ENCODE measurements at places on chromosomes 13 and 19.

DNA sequence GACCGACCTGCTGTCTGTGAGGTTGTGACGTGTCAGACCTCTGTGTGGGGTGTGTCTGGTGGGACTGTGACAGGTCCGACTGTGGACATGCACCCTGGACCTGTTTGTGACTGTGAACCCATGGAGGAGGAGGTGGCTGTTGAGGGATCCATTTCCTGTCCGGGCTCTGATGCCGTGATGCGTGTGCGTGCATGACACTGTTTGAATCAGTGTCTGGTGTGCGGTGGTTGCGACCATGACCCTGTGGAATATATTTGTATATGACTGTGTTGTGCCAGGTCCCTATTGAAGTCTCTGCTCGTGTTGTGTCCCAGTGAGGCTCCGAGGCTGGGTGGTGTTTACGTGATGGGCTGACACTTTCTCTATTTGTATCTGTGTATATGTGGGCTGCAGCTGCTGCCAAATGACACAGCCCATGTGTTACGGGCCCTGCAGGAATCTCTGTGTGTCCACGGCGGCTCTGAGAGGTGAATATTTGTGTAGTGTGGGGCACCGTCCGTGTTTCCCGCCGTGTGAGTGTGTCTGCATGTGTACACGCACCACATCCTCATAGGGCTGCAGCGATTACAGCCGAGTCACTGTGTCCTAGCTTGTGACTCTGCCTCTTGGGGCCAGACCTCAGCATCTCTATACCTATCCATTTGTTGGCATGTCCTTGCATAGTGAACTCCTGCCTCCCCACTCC lies 18.3 kb downstream of the CCDC97 start:
- H3K36me3 ChIP-seq = peaks cover 55% of the 10 kb centered on the region
- peak overlapping the region; percentile 64 for H3K27ac ChIP-seq
- peak overlapping the region; percentile 44 for H3K4me3 ChIP-seq
- DNase-seq = no peak
- H3K4me1 ChIP-seq = peaks cover 97% of the 10 kb centered on the region
- no peaks in the 10 kb centered on the region for H3K27me3 ChIP-seq

GRCh38 chr19:45834970-45835369 lies 19.9 kb upstream of the RSPH6A start:
- H3K27ac ChIP-seq = no peak overlapping the region
- H3K36me3 ChIP-seq = peaks cover 86% of the 10 kb centered on the region
- H3K4me3 ChIP-seq = no peak overlapping the region
- H3K4me1 ChIP-seq = no peaks in the 10 kb centered on the region
- no peak for DNase-seq
- H3K27me3 ChIP-seq = no peaks in the 10 kb centered on the region

- no peaks in the 10 kb centered on the region for H3K36me3 ChIP-seq
- no peak within 1 kb of the TSS for H3K27ac ChIP-seq
- H3K4me3 ChIP-seq = no peak within 1 kb of the TSS
- no peaks in the 10 kb centered on the region for H3K27me3 ChIP-seq
Measured at GRCh38 chr19:3480383-3481091, at the start of gene SMIM24. SMIM24 (minus strand) TSS chr19:3480525; CDS start chr19:3480463, 62 bp downstream.

GRCh38 chr19:4375164-4376027 lies 25.0 kb downstream of the SH3GL1 start:
- H3K4me1 ChIP-seq = peaks cover 100% of the 10 kb centered on the region
- H3K4me3 ChIP-seq = no peak overlapping the region
- DNase-seq = no peak

DNA sequence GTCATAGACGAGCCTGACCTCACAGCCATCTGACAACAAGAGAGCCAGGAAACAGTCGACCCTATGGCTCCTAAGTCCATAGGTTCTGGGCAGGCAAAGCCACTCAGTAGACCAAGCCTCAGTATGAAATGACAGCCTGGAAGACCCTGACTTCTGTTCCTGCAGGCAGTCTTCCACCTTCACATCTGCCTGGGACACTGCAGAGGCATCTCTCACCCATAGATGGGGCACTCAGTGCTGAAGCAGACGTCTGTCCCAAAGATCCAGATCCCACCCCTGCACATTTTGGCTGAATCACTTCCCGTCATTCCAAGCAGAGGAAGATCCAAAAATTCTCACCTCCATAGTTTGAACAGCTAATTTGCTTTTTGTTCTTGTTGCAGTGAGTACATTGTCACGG lies 139.3 kb upstream of the ZNF507 start:
- peaks cover 5% of the 10 kb centered on the region for H3K4me1 ChIP-seq
- no peak overlapping the region for H3K4me3 ChIP-seq
- no peaks in the 10 kb centered on the region for H3K27me3 ChIP-seq
- H3K36me3 ChIP-seq = no peaks in the 10 kb centered on the region
- no peak overlapping the region for H3K27ac ChIP-seq
